ENCODE measurements at places on chromosomes 1 and 21.

- no peak for DNase-seq
Measured at GRCh38 chr1:69985901-69986439, 219.4 kb downstream of the LRRC40 start.

- DNase-seq: peak; percentile 65
Measured at GRCh38 chr1:155978973-155979429, 654 bp upstream of the ARHGEF2 start.

DNA sequence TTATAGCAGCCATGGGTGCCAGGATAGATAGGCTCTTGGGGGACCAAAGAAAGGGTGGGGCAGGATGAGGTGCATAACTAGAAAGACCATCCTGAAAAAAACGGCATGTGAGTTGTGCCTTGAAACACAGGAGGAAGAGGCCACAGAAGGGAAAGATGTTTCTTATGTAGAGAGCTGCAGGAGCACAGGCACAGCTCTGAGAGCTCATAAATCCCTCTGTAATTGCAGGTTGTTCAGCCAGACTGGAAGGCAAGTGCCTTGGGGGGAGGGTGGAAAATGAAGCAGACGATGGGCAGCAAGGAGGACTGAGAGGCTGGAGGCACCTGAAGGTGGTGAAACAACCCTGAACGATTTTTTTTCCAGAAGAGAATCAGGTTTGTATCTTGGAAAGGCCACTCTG, 170.7 kb downstream of the NR5A2 start:
- DNase-seq: no peak

GRCh38 chr1:23627069-23627735, 64.4 kb upstream of the RPL11 start:
- peak; percentile 36 for DNase-seq

- no peak for DNase-seq
Measured at GRCh38 chr1:157151073-157151472, 12.9 kb upstream of the ETV3 start.

GRCh38 chr1:200415789-200416593, 6.2 kb upstream of the ZNF281 start:
- DNase-seq: no peak

GRCh38 chr1:157132616-157133167, 5.5 kb downstream of the ETV3 start:
- DNase-seq: no peak

- DNase-seq: no peak
Measured at GRCh38 chr1:73517603-73518191, 680.3 kb downstream of the LRRIQ3 start.

GRCh38 chr1:158272681-158273080, 17.0 kb upstream of the CD1C start:
- DNase-seq: no peak

GRCh38 chr1:22846458-22846857, 126.2 kb downstream of the LACTBL1 start:
- DNase-seq: peak; percentile 24

GRCh38 chr1:56456435-56457101, 122.8 kb downstream of the PLPP3 start:
- DNase-seq: no peak

DNA sequence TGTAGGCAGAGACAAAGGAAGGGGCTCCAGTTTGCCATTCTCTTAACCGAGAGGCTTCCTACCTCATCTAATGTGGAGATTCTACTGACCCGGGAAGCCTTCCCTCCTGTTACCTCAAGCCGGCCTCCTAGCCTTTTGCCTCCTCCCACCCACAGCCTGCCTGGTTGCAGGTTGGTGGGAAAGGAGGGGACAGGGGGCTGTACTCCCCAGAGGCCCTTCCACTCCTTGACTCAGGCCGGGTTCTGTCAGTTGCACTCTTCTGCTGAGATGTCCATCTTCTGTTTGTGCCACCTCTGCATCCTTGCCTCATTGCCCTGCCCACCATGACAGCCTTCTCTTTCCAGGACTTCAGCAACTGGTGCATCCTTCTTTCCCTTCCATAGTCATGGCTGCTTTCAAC, 98.0 kb upstream of the SLC44A3 start:
- no peak for DNase-seq

DNA sequence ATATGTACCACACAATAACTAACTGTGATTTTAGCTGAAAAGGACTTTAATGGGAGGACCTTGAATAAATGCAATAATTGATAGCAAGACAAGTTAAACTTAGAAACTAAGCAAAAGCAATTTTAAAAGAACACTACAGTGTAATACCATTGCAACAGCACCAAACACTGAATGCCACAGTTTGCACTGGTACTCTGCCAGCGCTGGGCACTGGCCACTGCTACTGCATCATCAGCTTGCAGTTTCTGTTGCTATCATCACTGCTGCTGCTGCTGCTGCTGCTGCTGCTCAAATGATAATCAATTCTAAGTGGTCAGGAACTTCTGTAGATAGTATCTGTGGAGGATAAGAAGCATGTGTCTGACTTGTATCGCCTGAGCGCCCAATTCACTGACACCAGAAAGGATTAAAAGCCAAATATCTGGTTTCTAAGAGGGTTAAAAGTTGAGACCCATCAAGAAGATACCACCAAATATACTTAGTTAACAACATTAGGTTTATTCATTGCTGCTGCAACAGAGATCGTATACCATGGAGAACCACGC, 306.9 kb downstream of the LRRC40 start:
- DNase-seq: no peak

DNA sequence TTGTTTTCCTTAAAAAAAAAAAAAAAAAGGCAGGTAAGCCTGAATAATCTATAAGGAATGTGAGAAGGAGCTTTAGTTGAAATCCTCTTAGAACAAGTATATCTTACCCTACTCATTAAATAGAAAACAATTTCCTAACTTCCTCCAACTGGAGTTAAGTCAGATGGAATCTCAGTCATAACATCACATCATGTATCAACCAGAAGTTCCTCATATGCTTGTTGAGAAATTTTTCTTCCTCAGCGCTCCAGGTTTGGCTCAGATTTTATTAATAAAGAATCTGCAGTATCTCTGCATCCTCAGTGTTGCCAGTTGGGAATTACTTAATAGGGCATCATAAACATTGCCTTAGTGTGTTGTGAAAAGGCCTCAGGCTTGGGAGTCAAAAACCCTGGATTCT, 37.6 kb downstream of the DUSP10 start:
- DNase-seq: no peak

DNA sequence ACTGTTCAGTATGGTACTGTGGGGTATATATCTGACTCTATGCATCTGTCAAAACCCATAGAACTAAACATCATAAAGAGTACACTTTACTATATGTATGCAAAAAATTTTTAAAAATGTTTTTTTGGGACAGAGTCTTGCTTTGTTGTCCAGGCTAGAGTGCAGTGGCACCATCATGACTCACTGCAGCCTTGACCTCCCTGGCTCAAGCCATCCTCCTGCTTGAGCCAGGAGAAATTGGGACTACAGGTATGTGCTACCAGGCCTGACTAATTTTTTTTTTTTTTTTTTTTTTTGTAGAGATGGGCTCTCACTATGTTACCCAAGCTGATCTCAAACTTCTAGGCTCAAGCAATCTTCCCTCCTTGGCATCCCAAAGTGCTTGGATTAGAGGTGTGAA, 11.5 kb downstream of the TRIT1 start:
- no peak for DNase-seq

- DNase-seq: no peak
Measured at GRCh38 chr1:243315893-243316292, 60.1 kb downstream of the SDCCAG8 start.

GRCh38 chr1:202170726-202171125, 10.3 kb upstream of the PTPN7 start:
- DNase-seq: no peak

DNA sequence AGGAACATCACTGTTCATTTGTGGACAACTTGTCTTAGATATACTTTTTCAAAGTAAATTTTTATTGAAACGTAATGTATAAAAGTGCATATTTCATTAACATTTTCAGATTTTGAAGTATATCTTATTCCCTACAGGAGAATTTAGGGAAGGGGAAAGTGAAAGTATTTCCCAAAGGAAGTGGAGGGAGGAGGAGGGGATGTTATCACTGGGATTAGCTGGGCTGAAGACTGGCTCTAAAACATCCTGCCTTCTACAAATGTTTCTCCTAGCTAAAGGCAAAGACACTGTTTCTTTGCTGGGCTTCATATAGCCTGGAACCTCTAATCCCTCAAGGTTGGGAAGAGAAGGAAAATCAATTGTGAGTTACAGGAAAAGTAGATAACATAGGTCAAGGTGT, 7.1 kb upstream of the ZNF697 start:
- DNase-seq: no peak

DNA sequence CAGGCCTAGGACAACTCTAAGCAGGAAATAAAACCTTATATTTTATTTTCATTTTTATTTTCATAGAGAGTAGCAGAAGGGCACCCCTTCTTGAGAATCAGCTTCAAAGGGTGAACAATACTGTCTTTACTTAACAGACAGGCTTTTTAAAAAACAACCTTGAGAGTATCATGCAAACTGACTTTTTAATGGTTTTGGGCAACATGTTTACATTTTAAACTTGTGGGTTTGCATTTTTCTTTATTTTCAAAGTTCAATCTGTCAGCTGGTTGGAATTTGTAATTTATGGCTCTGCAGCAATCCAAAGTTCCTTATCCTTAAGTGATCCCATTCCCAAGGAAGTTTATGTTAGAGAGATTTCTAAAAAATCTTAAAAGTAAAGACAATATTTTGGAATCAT, 392.3 kb upstream of the ADAMTS5 start:
- no peak for DNase-seq

DNA sequence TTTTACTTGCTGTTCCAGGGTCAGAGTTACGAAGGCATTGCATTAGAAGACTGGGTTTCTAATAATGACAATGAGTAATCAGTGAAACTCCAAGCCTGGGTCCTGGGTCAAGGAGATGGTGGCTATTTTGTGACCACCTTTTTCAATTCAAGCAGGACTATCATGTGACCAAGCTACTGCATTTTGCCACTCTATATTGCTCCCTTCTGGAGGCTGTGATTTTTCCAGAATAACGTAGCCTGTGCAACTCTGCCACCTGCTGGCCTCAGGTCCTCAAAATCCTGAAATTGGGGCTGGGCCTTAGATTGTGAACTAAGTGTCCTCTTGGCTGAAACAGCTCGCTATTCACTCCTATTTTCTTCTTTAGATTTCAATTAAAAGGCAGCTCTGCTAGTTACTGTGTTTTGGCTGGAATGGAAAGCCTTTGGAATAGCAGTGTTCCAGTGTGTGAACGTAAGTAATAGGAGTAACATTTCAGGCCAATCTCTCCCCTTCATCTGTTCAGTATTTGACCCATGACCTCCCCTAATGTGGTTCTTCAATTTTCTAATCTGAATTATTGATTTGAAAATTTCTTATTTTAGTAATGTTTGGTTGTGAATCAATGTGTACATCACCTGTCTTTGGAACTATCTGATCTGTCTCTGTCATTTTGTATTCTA, 52.9 kb upstream of the CD46 start:
- peak; percentile 74 for DNase-seq

DNA sequence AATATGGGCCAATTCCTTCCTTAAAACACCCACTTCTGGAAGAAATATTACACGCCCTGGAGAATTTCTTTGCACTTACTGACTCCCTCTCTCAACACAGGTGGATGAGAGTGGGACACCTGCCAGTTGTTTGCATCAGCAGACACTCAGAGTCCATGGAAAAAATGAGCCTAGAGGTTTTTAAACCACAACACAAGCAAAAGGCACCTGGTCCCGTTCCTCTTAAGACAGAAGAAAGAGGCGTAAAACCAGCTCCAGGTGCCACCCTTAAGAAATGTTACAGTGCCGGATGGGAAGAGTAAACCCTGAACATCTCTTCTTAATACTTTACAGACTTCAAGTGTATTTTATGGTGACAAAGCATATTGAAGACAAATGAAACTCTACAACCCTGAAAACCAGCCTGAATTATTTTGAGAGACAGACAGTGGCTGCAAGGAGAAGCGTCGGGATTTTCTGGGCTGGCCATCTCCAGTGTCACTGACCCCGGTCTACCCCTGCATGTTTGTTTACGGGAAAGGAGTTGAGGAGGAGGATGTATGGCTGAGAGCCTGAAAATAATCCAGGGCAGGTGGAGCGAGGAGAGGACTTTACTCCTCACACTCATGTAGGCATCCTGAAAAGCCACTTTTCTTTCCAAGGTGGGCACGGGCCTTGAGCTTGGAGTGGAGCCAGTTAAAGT, 7.8 kb upstream of the RIPK4 start:
- DNase-seq: no peak

- no peak for DNase-seq
Measured at GRCh38 chr21:33244779-33245105, 15.0 kb downstream of the IFNAR2 start.

GRCh38 chr1:82214606-82215005, 413.9 kb downstream of the ADGRL2 start:
- no peak for DNase-seq

GRCh38 chr1:158685085-158685484, 1.4 kb downstream of the SPTA1 start:
- DNase-seq: no peak

DNA sequence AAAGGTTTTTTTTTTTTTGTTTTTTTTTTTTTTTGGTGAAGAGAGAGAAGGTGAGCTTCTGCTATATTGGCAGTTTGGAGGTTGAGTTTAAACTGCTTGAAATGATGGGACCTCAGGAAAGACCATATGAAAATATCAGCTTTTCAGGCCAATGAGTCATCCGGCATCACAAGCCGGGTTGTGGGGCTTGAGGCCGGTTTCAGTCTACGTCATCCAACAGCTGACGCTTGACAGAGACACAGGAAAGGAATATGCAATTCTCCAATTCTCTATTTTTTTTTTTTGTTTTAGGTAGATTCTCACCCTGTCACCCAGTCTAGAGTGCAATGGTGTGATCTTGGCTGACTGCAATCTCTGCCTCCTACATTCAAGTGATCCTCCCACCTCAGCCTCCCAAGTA, 52.4 kb downstream of the KCNJ6 start:
- no peak for DNase-seq

GRCh38 chr1:1894354-1895059, 3.6 kb upstream of the GNB1 start:
- DNase-seq: peak; percentile 86

Measured in mucosa of descending colon (tissue), 3 donors.